Mammary epithelial cell (primary cell): ENCODE measurements at places on chromosomes 6 and 20.

DNA sequence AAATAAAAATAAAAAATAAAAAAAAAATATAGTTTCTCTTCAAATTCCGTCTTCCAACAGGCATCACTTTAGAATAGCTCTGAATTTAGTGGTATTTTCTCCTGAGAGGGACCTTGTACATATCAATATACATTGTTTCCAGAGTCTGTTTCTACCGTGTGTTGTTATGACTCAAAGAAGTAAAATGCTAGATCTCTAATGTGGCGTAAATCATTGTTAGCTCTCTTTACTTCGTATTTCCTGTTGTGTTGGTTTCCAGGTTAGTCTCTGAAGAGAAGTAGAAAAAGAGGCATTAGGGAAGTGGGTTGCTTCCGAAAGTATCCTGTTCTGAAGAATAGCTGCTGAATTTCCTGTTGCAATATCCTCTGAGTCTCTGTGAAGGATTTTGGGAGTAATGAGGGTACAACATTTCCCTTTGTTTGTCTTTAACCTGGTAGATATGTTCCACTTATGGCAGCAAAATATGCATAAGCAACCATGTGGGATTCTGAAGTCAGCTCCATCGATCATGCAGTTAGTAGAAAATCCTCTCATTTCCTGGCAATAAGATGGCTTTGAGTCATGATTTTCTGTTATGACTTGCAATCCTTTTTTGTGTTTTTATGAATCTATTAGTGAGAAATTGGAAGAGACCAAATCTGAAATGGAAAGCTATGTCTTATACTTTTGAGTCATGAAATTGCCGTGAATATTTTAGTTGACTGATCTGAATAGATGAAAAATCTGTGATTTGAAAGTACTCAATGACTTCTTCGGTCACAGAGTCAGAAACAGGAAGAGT lies 42.0 kb upstream of the MCHR2 start:
- DNase-seq = no peak

- no peak for DNase-seq
Observed at GRCh38 chr6:31083742-31084354, 28.5 kb downstream of the C6orf15 start.

DNA sequence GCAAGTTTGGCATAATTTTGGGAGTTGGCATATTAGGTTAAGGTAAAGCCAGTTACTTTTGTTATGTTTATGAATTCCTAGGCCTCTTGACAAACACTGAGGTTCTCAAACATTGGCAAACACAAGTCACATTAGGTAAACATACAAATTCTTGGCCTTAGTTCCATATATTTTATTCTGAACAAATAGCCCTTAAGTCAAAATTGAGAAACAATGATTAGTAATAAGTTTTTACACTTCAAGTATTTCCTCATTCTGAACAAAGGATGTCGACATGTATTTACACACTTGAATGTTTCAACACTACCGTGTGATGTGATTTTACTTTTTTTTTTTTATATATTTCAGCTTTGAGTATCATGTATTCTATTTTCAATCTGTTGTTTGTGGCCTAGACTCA lies 3.8 kb upstream of the ECHDC1 start:
- DNase-seq = peak; percentile 36

DNA sequence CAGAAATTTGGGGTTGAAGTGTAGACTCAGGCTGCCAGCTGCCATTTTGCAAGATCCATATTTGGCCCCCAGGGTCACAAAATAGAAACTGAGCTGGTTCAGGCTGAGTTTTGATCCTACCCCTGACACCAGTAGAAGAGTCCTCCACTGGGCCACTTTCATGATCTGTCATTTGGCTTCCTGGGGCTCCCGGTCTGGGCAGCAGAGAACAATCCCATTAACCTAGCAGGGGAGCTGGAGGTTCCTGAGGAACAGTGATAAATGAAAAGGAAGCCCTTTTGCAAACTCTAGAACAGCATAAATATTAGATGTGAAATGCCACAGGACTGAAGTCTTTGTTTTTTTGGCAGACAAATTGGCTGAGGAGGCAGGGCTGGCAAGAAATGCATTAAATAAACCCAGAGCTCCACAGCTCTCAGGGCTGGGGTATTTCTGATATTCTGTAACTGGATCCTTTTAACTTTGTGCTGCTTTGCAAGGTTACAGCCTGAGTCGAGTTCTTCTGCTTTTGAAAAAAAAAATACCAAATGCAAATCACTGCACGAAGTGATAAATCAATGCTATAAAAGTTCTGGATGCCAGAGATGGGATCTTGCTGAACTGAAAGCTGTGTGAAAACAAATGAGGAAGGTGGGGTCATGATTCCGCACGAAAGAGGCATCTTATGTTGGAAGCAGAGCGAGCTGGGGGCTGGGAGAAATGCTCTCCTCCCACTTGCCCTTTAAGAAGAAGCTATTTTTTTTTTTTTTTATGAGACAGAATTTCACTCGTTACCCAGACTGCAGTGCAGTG lies 64.4 kb downstream of the SULF2 start:
- DNase-seq = no peak

- no peak for DNase-seq
Observed at GRCh38 chr20:15658295-15658694, 915.0 kb downstream of the KIF16B start.

DNA sequence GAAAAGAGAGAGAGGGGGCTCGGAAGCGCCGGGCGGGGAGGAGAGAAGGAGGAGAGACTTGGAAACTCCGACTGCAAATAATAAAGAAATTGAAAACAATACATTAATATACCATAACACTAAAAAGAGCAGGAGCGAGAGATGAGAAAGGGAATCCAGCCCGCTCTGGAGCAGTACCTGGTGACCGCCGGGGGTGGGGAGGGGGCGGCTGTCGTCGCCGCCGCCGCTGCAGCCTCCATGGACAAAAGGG lies 338 bp downstream of the E2F3 start:
- DNase-seq = no peak

GRCh38 chr6:166588691-166589336 lies 2.3 kb upstream of the RAMACL start:
- DNase-seq = no peak

DNA sequence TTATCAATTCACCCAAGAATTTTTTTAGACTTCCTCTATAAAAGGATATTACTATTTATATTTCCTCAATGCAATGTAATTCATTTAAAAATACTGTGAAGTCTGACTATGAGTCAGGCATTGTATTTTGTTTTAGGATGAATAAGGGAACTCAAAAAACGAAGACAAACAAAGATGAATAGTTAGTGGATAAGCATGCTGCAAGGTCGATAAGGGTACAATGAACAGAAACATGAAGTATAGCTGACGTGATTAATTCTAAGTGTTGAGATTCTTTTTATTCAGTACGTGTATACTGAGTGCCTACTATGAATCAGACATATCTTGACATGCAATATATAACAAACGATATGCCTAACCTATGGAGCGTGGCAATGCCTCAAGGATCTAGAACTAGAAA lies 105.4 kb downstream of the PDE10A start:
- no peak for DNase-seq

GRCh38 chr6:34145161-34146020 lies 496 bp downstream of the GRM4 start:
- DNase-seq = peak; percentile 61

DNA sequence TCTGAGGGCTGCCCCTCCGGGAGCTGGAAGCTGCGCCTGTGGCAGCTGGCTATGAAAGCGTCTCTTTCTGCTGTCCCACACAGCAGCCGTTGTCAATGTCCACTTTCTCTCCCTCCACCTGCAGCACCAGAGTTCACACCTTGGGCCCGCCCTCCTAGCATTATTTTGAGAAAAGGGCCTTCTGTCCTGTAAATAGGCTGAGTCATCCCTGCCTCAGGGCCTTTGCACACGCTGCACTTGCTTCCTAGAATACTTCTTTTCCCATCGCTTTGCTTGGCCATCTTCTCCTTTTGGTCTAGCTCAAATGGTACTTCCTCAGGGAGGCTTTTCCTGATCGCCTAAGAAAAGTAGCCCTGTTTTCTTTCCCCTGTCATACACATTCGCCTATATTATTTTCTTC lies 69.3 kb upstream of the ZNFX1 start:
- no peak for DNase-seq

DNA sequence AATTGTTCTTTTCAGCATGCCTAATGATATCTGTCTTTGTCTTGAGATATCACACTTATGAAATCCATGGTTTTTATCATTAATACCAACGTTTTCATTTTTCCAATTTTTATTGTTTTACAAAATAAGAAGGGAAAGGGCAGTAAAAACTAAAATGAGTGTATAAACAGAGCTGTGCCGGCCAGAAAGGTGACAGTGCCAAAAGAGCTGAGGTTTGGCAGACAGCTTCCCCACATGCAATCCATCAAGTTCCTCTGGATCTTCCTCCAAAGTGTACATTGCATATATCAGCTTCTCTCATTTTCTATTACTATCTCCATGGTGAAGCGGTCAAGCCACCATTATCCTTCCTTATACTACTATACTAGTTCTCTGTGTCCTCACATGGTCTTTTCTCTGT lies 10.1 kb upstream of the TMEM244 start:
- no peak for DNase-seq

DNA sequence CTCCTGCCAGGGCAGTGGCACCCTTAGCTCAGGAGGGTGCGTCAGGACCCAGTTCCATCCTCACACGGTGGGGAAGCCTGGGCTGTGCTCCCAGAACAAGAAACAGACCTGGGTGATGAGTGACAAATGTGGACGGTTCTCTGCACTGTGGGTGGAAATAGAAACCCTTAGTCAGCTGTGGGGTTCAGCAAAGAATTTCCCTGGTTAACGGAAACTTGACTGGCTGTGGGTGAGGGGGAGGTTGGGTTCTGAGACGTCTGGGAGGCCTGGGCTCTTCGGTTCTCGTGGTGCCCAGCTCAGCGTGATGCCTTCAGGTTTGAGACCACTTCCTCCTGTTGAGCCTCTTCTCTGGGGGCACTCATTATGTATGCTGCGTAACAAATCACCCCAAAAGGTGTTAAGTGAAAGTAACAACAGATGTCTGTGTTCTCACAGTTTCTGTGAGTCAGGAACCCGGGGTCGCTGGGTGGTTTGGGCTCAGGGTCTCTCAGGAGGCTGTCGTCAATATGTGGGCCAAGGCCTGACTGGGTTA lies 53.1 kb upstream of the FAM83D start:
- no peak for DNase-seq

GRCh38 chr6:61809004-61809595 lies 476.9 kb downstream of the KHDRBS2 start:
- peak; percentile 2 for DNase-seq

GRCh38 chr6:163630572-163630971 lies 216.1 kb downstream of the QKI start:
- no peak for DNase-seq

DNA sequence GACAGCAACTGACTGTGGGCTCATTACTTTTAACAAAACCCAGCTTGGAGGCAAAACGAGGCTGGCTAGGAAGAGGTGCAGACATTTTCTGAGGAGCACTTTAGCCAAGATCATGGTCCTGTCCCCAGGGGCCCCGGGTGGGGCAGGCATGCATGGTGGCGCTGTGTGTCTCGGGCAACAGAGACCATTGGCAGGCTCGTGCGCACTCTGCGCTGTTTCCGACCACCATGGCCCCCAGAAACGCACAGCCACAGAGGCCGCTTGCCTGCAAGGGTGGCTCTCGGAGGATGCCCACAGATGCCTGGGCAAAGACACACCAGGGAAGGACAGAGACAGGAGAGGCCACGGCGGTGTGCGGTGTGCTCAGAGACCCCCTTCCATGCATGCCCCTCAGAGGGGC lies 6.7 kb downstream of the BHLHE23 start:
- no peak for DNase-seq

- DNase-seq = no peak
Observed at GRCh38 chr6:74087899-74088298, 391.9 kb downstream of the CD109 start.

DNA sequence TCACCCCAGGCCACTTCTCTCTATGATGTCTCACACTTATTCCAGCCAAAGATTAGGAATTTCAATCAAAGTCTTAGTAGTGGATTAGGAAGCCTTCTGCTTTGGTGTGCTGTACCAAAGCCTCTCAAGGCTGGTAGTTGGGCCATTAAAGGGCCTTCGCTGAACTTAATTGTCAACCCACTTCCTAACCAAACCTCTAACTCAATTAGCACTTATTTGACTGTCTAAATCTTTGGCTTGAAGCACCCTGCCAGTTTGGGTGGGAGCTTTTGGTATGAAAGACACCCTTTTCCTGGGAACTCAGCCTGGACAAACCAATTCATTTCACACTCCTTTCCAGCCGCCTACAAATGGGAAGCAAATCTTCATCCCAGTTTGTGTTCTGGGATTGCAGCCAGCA lies 81.5 kb downstream of the BMP2 start:
- DNase-seq = no peak

DNA sequence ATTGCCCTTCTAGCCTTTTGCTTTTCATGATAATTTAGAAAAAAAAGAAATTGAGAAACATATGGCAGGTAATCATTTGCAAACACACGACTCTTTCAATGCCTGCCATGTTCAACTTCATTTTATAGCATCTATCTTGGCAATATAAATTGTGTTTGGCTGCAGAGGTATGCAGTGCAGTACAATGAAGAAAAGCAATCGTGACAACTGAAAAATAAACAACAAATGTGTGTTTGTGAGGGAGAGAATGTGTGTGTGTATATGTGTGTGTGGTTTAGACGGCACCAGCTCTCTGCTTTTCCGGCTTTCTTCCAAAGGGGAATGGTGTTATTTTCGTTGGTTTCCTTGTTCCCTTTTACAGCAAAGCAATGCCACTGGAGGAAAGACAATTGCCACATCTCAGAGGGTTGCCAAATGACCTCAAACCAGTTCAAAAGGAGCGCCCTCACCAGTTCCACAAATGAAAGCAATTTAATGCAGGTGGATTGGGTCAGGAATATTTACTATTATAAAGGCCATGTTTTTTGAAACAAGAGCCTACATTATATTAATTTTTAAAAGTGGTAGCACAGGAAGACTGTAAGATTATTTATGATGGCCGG lies 587.2 kb downstream of the PRKN start:
- DNase-seq = no peak

- DNase-seq = no peak
Observed at GRCh38 chr20:61927193-61927825, 138.4 kb downstream of the TAF4 start.

DNA sequence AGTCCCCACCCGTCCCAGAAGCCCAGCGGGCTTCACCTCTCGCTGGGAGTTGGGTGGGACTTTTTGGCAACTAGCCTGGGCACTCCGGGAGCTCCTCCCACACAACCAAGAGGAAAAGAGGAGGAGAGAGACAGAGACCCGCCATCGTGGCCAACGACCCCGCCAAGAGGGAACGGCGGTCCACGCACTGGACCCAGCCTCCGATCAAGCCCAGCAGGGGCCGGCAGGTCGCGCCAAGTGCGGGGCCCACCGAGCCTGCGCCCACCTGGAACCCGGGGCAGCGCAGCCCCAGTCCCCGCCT lies 3.0 kb upstream of the TMEM14C start:
- no peak for DNase-seq

DNA sequence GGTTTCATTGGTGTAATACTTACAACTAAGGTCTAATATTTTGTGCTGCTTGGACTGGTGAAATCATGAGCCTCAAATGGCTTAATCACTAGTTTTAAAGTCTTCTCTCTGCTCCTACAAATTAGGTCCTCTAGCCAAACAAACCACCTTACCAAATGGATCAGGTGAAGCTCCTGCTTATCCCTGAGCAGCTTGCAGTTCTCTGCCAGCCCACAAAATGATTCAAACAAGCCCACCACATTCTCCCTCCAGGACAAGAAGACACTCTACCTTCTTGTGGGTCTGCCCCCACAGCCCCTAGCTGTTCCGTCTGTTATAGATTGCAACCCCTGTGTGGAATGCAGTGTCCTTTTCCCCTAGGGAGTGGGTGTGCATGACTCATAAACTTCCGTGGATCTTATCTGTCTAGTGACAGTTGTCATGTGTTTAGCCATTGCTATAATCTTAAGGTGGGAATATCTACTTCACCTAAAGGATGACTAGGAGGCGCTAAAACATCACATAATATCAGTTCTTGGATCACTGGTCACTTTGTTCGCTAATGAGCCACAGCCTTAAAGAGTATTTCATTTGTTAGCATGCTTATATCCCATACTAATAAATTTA lies 940.5 kb upstream of the MANEA start:
- peak; percentile 32 for DNase-seq
